ENCODE measurements at places on chromosomes 3 and 15. TPM values are rescaled to one million over a fixed set of nuclear protein-coding genes. Genes with fewer than 3 reads are reported as not detected.
A peak's percentile ranks its signal among the peaks of the same experiment; 100 is the strongest.

Gene GOLIM4
- total RNA-seq: 42.8 TPM

Gene ZNF860
- 3.4 TPM for total RNA-seq

Gene CA12
- total RNA-seq: 0.79 TPM

Gene ESYT3
- total RNA-seq: not detected

Gene MNS1
- total RNA-seq: 0.74 TPM

Gene GLDN
- not detected for total RNA-seq

Gene PPM1L
- 1.0 TPM for total RNA-seq

Gene PATL2
- 0.09 TPM for total RNA-seq

DNA sequence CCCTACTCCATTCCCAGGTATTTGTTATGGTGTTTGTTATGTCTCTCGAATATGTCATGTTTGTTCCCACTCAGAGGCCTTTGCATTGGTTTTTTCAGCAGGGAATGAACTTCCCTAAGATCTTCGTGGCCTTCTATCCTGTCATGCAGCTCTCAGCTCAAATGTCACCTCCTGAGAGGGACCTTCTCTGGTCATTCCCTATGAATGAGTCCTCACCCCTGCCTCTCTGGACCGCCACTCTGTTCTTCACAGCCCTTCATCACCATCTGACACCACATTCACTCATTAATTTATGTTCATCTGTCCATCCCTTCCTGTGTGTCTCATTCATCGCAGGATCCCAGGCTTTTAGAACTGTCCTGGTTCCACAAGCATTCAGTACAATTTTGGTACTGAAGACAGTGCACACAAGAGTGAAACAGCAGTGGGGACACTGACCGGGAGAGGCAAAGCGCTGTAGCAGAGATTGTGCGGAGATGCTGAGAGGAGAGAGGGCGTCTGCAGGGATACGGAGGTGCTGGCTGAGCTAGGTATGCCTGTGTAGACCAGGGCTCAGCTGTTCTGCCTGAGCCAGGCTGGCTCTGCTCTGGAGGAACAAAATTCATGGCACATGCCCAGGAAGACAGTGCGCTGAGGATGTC is 132.3 kb downstream of the CHCHD6 start:
- DNase-seq: no peak

DNA sequence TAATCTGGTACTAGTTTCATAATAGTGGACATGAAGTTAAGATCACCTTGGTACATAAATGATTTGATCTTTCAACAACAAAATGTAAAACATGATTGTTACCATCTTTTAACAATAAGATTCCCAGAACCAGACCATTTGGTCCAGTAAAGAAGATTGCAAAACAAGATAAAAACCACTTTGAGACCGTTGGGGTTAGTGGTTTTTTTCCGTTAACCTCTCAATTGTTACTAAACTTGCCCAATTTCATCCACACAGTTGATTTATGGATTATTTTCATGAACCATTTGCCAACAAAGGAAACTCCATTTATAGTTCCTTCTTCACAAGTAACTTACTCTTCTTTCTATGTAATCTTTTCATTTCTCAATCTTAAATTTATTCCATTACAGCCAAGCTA is 53.8 kb downstream of the ATP8B4 start:
- no peak for DNase-seq

- no peak for DNase-seq
Measured at GRCh38 chr3:158486200-158486599, 84.8 kb upstream of the MLF1 start.

DNA sequence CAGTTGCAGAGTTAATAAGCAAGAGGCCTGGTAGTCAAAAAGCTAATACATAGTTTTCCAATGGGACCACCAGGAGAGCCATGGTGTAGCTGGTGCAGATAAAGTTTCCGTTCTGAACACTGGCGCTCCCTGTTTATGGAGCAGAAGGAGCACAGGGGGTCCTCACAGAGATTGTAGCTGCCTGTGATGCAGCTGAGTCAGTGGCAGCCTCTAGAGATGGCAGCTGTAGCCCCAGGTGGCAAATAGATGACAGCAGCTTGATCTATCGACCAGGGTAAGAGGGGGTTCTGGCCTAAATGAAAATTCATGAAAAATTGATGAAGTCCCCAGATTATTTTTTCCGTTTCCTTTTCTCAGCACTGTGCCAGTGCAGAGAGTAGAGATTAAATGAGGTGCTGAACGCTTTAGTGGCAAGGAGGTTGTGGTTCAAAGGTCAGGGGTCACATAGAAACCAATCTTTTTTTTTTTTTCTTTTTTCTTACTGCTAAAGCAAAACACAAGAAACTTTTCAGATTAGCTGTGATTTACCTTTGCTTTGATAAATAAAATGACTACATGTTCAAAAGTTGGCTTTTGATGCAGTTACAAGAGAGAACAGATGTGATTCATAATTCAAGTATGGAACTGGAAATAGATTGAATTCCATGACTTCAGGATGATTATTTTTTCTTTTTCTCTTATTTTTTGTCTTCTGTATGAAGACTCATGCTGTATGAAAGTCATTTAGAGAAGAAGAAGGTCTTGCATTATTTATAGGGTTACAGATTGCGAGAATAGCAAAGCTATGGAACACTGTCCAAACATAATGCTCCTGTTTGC is 63.3 kb downstream of the ROBO2 start:
- DNase-seq: no peak

GRCh38 chr3:87136066-87136596 is 91.0 kb upstream of the CHMP2B start:
- no peak for DNase-seq

DNA sequence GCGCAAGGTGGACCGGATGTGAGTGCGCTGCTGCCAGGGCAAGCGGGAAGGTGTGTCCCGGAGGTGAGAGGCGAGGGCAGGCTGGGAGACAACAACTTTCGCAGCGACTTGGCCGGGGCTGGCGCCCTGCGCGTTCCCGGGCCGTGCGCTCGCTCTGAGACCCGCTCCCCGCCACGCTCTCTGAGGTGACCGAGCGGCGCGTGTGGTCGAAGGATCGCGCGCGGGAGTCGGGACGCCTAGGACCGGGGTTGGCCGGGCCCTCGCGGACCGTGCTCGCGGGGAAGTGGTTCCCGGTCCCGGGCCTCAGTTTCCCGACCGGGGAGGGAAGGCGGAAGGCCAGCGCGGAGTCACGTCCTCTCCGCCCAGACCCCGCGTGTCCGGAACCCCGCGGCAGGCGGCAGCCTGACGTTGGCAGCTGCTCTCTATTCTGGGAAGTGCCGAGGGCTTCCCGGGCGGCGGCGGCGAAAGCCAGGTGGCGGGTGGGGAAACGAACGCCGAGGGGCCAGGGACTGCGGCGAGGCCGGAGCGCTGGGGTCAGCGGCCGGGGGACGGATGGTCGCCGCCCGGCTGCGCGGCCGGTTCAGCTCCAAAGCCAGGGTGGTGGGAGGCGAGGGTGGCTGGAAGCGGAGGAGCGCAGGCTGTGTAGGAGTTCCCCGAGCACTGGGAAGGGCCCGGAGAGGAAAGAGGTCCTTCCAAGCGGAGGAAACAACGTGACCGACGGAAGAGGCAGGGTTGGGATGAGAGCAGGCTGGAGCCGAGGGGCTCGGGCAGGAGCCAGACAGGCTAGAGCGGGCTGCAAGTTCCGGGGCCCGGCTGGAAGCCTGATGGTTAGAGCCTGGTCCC is 1.0 kb upstream of the IGF2BP2 start:
- peak; percentile 63 for DNase-seq

DNA sequence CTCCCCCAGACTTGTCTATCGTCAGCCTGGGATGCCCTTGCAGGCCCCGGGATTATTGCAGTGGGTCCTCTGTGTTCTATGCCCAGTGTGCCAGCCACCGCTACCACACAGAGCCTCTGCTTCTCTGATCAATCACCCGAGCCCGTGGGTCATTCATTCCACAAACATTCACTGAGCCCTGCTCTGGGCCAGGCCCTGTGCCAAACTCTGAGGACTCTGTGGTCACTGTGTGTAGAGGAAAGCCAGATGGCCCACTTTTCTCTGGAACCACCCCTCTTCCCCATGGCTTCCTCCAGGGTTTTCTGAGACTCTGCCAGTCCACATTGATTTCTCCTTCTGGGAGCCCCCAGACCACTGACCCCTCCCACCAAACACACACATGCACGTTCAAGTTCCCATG is 55.5 kb downstream of the BSN start:
- no peak for DNase-seq

DNA sequence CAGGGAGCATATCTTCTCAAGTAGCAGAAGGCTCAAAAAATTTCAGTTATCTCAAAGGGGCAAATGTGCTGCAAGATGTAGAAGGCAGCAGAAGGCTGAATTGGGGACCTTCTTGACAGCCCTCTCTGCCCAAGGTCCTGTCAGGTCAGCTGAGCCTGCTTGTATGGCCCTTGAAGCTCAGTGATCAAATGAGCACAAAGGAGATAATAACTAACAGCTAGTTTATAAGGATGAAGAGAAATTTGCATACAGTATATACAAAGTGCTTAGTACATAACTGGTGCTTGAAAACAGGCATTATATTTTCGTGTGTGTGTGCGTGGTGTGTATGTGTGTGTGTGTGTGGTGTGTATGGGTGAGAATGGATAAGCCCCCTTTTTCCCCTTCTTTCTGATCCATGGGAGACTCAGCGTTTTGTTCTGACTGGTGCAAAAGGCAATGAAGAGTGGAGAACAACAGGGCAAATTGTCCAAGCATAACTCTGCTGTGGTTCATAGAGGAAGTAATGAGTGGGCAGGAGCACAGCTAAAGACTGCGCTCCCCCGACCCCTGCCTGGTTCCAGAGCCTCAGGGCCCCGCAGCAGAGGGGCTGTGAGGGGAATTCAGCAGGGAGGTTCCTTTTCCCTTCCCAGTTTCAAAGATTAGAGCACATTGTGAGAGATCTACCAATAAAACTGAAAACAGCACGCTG is 356.8 kb upstream of the NR2F2 start:
- DNase-seq: no peak

DNA sequence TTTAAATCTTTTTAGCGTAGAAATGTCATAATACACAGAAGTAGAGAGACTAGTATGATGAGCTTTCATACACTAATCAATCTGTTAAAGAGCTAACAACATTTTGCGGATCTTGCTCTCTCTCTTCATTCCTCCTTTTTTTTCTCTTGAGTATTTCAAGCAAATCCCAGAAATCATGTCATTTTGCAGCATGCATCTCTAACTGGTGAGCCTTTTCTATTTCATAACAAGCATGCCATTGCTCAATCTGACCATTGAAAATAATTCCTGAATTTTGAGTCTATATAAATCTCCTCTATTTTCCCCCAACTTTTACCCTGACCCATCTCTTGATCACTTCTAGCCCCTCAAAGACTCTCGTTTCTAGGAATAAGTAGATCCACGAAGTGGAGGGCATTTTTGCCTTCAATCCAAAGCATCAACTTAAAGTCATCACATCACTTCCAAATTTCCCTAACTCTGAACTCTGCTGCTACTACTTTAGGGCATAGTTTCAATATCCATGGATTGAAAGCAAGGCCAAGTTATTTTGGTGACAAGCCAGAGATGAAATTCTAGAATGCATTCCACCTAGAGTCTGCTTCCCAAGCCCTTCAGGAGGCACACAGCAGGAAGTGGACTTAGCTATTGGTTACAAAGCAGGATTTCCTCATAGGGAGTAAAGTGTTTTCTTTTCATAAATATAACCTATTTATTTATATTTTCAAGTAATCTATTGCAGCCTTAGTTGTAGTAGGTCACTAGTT is 253.5 kb upstream of the ZPLD1 start:
- peak; percentile 86 for DNase-seq
